ENCODE measurements at places on chromosomes 5 and 9.
A peak's percentile ranks its signal among the peaks of the same experiment; 100 is the strongest.

DNA sequence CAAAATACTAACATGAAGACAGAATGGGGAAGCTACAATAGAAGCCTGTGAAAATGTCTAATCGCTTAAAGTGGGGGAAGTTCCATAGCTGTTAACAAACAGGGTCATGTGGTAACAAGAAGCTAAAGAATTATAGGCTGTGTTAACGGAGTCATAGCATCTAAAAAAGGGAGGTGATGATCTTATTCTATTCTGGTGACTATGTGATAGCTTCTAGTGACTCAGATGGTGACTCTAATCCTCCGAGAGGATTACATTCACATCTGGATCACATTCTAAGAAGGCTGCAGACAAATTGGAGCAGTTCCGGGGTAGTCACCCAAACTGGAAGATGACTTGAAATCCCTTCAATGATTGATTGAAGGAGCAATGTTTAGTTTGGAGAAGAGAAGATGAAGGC, 142.1 kb downstream of the LIFR start:
- no peak for DNase-seq

- peak; percentile 42 for DNase-seq
Measured at GRCh38 chr9:69919461-69920061, 98.9 kb downstream of the CFAP95 start.

GRCh38 chr9:104963076-104963475, 35.1 kb upstream of the ABCA1 start:
- DNase-seq, result no peak

DNA sequence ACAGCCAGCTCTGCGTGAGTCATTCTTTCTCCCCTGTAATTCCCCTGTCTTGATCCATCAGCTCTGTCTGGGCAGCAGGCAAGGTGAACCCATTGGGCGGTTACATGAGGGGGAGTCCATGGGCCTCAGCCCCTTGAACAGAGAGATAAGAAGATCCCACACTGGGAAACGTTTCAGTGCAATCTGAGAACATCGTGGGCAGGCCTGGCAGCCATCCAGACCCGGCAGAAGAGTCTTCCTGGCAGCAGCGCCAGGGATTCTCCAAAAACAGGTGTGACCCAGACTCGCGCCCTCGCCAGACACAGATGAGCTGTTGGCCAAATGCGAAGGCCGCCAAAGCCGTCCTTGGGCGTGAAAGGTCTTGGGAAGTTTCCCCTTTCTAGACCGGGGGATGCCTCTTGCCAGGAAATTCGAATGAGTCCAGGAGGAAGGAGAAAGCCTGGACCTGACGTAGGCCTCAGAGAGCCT, 6.4 kb upstream of the SLC12A7 start:
- DNase-seq, result peak; percentile 40

GRCh38 chr5:74990194-74990593, 62.2 kb downstream of the GCNT4 start:
- no peak for DNase-seq

- DNase-seq, result no peak
Measured at GRCh38 chr5:149598966-149599365, 17.7 kb downstream of the ARHGEF37 start.

GRCh38 chr9:16519001-16519400, 351.5 kb downstream of the BNC2 start:
- no peak for DNase-seq

GRCh38 chr5:139075066-139076050, 122.8 kb downstream of the SIL1 start:
- no peak for DNase-seq

DNA sequence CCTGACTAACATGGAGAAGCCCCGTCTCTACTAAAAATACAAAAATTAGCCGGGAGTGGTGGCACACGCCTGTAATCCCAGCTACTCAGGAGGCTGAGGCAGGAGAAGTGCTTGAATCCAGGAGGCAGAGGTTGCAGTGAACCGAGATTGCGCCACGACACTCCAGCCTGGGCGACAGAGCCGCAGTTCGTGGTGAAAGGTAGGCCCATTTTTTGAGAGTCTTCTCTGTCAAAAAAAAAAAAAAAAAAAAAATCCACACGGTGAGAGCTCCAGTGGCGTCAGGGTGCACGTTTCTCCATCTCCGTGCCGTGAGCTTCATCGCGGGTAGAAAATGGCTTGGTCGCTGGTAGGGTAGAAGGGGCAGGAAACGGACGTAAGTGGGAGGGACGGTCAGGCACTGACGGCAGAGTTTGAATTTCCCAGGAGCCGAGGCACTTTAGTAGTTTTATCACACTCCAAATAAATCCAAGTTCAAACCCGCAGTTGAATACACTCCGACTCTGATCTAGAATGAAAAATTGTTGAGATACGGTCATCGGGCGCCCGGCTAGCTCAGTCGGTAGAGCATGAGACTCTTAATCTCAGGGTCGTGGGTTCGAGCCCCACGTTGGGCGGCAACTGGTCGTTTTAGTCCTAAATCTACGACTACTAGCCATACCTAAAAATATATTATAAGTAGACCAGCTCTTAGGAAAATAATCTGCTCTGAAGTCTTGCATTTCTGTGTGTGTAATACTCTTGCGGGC, 2.4 kb upstream of the TRIM7 start:
- DNase-seq, result peak; percentile 76

- no peak for DNase-seq
Measured at GRCh38 chr5:155023320-155023719, 9.8 kb downstream of the KIF4B start.

DNA sequence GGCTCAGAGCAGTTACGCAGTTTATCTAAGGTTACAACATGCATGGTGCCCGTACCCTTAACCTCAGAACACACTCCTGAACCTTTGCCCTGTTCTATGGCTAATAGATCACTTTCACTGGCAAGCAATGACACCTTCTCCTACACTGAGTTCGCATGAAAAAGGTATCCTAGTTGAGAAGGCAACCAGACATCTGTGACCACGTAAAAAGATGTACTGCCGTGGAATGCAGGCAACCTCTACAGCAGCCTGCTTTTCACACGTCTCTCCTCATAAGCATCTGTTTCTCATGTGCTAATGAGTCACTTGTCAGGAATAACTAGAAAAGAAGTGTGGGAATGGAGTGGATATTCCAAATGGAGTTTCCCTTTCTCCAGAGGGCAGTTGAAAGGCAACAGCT, 71.4 kb downstream of the FBXO38 start:
- DNase-seq, result peak; percentile 83

GRCh38 chr5:79612667-79613198, 492 bp downstream of the TENT2 start:
- no peak for DNase-seq

GRCh38 chr9:11973011-11973410, 720.2 kb upstream of the TYRP1 start:
- no peak for DNase-seq

DNA sequence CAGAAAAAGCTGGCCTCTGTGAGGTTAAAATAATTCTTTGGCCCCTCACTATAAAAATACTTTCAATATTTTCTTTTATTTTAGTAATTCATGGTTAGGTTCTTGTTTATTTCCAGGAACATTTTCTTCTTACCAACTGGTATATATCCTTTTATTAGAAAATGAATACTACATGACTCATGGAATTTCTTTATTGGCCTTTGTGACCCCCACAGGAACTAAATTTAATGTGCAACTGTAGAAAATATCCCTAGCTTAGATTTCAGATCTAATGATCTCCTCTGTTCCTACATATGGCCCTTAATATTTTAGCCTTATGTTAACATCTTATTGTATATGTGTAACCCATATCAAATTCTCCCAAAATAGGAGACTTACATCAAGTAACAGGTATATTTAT, 429.9 kb downstream of the NR2F1-AS1 start:
- DNase-seq, result no peak

DNA sequence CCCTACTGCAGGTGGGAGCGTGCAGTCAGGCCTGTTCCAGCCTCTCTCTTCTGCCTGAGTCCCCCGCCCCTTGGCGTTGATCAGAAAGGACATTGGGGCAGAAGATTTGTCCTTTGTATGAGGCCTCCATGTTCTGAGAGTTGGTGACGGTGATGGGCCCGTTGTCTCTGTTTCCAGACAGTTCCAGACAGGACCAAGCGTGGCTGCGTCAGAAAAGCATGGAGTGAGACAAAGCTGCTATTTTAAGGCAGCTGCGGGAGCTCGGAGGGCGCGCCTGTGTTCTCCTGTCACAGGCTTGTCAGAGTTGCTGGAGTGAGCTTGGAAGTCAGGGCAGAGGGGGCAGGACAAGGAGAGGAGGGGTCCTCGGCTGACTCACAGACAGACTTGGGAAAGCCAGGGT, 32.1 kb upstream of the SH3PXD2B start:
- no peak for DNase-seq

DNA sequence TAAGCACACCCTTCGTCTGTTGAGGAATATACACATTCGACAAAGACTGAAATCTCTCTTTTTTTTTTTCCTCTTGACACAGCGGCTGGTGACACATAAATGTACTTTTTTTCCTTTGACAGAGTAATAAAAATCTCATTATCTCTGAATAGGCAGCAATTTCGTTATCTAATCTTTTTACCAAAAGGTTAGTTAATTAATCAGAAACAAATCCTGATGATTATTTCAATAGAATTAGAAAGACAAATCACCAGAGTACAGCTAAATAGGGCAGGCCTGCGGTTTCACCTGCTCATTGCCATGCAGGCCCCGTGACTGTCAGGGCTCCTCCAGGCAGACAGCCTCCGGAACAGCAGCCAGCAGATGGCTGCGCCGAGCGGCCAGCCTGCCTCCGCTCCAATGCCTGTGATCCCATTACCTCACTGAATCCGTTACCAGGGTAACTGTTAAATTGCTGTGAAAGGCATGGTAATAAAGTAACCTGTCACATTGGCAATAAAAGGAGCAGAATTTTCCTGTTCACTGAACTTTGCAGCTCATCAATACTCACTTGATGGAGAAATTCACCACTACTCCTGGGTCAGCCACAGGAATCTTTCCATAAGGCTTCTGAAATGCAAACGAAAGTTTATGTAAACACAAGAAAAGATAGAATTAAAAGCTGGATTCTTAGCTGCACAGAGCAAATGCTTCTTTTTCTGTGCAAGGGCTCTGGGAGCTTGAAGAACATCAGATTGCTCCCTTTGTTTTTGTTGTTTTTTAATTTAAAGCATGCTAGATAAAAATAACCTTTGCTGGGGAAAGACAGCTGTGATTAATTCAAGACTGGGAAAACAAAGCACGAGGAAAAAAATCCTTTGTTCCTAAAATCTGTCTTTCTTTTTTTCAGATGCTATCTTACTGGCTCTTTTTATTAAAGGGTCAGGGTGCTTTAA, 666.4 kb upstream of the ZNF608 start:
- peak; percentile 93 for DNase-seq

DNA sequence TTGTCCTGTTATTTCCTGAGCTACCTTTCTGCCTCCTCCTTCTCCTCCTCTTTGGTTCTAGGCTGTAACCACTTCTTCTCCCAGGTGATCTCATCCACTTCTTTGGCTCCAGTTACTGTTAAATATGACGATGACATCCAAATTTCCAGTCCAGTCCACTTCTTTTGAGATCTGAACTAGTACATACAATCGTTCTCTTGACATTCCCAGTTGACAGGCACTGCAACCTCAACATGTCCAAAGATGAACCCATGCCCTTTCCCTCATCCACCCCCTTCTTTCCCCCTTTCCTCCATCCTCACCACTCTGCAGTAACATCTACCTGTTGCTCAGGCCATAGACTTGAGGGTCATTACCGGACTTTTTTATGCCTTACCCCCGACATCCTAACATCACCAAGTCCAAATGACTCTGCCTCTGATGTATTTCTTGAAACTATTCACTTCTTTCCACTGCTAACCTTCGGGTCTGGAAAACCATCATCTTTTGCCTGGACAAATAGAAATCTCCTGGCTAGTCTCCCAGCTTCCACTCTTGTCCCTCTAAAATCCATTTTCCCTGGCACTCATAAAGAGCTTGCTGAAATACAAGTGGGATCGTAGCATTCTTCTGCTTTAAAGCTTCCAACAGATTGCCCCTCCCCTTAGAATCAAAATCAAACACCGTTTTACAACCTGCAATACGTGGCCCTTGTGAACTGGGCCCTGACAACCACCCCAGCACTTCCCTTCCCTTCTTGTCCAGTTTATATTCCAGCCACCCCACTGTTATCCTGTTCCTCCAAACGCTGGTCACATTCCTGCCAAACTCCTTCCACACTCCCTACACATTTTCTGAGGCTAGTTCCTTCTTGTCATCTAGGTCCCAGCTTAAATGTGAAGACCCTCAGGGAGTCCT, 31.5 kb downstream of the KLF9 start:
- no peak for DNase-seq

DNA sequence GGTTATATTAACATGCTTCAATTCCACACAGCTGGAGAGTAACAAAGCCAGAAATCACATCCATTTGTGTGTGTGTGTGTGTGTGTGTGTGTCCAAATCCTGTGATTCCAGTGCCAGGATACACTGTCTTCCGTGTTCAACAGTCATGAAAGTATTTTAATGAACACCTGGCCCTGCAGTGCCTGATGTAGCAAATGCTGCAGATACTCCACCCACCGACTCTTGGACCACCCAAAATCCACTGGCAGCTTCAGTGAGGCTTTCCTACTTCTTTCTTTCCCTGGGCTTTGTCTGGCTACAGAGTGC, 13.1 kb upstream of the INSYN2B start:
- no peak for DNase-seq

GRCh38 chr5:89372176-89372575, 489.2 kb upstream of the MEF2C start:
- no peak for DNase-seq

- DNase-seq, result no peak
Measured at GRCh38 chr5:140399979-140400729, 1.5 kb upstream of the ANKHD1 start.

GRCh38 chr9:114289571-114290481, 33.1 kb upstream of the ORM1 start:
- DNase-seq, result no peak

DNA sequence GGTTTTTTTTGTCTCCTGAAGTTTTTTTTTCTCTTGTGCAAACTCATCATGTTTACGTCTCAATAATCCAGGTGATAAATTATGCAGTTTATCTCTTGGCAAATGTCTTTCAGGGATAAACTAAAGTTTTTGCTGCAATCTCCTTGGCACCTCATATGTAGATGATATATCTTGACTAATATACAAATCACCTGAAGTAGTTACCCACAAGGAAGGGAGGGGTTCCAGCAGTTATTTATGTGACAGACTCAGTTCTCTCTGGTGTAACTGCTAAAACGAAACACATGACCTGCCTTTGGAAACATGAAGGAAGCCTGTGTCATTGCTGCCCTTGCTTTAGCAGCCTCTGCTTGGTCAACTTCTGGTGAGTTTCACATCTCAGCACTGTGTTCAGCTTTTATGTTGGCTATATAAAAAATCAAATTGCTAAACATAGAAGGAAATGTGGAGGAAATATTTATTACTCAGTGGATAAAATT, 39.3 kb upstream of the KIAA1958 start:
- DNase-seq, result peak; percentile 6

DNA sequence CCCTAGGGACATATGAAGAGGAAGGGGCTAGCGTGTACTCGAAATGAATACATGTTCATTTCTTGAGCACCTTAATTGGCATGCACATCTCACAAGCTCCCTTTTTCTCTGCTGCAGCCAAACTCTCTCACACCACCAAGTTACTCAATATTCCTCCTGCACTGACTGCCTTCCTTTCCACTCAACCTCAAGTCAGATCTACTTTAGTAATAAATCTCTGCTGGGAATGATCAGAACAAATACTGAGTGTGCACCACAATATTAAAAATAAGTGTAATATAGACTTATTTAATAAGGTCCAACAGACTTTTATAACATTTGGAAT, 995.8 kb upstream of the WWC1 start:
- no peak for DNase-seq

- no peak for DNase-seq
Measured at GRCh38 chr5:80491296-80491695, 3.4 kb downstream of the FAM151B start.

GRCh38 chr5:180736536-180736935, 3.3 kb downstream of the OR2Y1 start:
- no peak for DNase-seq

- DNase-seq, result peak; percentile 64
Measured at GRCh38 chr5:157312492-157312891, 46.6 kb downstream of the CYFIP2 start.
